Stimulated activated naive B cell treated with anti-CD40 and anti-IgM and Interleukin-4, amounts not matched to agents 10 μg/mL and 1 μg/mL and 100 μg/mL, for 72 hours (primary cell): ENCODE measurements at places on chromosomes 2 and 18.

GRCh38 chr18:65750389-65751154 lies at the start of gene CDH7:
Gene CDH7, plus strand, starts transcription at chr18:65751012. Its CDS starts 11,831 bp downstream, at chr18:65762843.
- DNase-seq: no peak

DNA sequence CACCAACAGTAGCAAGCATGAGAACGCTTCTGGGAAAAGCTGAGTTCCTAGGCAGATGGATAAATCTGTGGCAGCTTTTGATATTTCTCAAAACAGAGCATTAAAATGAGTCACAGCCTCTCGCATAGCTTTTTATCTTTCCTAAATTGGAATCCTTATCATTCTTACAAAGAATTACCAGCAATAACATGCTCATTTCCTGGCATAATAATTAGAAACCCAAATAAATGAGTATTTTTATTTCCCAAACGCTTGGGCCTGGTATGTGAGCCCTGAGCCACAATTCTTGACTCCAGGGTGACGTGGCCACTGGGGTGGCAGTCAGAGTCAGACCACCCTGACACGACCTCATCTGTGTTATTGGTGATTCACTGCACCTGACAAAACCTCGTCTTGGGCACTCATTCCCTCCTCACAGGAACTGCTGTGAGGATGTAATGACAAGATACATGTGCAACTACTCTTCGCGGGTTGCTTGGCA lies 210.7 kb downstream of the ARL4C start:
- no peak for DNase-seq

DNA sequence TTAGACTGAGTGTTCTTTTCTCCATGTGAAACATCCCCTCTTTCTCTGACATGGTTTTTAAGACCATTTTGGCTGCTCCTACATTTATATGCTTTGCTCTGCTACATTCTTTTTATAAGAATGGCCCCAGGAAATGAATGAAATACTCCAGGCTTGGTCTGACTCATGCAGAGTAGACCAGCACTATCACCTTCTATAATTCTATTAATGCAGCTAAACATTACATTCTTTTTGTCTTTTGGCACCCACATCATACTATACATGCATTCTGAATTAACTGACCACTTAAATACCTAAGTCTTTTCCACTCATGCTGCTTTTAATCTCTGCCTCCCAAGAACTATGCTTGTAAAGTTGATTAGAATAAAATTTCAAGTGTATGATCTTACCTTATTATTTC lies 94.1 kb downstream of the AAK1 start:
- no peak for DNase-seq

DNA sequence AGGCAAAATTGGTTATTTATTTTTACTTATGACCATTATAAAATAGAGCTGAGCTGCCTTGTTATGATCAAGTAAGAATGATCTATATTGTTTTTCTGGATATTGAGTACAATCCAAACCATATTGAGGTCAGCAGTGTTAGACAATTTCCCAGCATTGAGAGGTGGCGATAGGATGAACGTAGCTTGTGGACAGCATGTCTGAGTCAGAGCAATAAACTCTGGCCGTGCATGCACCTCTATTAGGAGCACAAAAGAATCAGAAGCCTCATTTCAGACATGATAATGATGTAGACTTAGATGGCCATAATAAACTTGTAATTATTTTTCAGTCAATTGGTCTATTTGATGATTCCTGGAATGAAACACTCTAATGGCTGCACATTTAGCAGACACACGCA lies 491.6 kb downstream of the RIT2 start:
- DNase-seq: no peak

DNA sequence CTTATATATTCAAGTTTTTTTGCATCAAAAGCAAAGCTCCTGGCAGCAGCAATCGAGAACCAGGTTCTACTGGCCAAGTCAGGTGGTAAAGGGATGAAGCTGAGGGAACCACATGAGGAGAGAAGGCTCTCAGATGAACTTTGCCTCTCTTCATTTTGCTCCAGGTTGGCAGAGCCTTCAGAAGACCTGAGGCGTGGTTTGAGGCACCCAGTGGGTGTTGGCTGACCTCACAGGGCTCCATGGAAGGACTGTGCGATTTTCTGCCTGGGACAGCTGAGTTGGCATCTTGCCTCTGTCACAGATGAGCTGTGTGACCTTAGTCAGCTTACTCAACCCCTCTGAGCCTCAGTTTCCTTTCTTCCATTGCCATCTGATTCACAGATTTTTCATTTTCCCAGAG lies 89.0 kb downstream of the INSIG2 start:
- no peak for DNase-seq

- no peak for DNase-seq
Measured at GRCh38 chr2:129318581-129319421, 660.7 kb upstream of the RAB6C start.

GRCh38 chr18:77082316-77082955 lies 50.1 kb downstream of the MBP start:
- DNase-seq: no peak

GRCh38 chr2:149538138-149538833 lies 49.3 kb downstream of the MMADHC start:
- DNase-seq: no peak

GRCh38 chr2:166067229-166067628 lies 60.6 kb downstream of the SCN1A start:
- no peak for DNase-seq

DNA sequence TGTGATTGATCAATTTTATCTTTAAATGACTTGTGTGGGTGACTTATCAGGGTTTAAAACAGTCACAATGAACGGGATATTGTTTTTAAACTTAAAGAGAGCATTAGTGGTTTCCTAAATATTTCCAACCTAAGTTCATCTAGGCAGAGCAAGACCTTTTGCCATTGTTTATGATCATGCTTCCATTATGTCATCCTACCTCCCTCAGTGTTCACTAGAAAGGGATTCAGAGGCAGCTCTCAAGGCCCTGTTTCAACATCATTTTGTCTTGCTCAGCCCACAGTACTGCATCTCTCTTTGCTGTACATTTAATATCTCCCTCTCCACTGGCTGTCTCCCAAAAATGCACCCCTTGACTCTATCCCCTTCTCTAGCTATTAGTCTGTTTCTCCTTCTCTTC lies 21.5 kb upstream of the PELI1 start:
- no peak for DNase-seq

GRCh38 chr18:13257361-13257980 lies 38.9 kb downstream of the LDLRAD4 start:
- DNase-seq: no peak
